ENCODE measurements at places on chromosomes 3 and 15. TPM values are rescaled to one million over a fixed set of nuclear protein-coding genes. Genes with fewer than 3 reads are reported as not detected.

The HYKK gene
- polyA plus RNA-seq, result 2.8 TPM

The RASGRP1 gene
- 0.03 TPM for polyA plus RNA-seq

The GRK7 gene
- polyA plus RNA-seq, result 0.03 TPM

The SAMD7 gene
- not detected for polyA plus RNA-seq

The GPR62 gene
- 0.10 TPM for polyA plus RNA-seq

The KNG1 gene
- not detected for polyA plus RNA-seq

The FETUB gene
- polyA plus RNA-seq, result 0.05 TPM

The FANCD2OS gene
- not detected for polyA plus RNA-seq

The GOLGA8A gene
- polyA plus RNA-seq, result 33.9 TPM

The TTBK2 gene
- polyA plus RNA-seq, result 6.4 TPM

The CFAP20DC gene
- polyA plus RNA-seq, result 1.8 TPM

DNA sequence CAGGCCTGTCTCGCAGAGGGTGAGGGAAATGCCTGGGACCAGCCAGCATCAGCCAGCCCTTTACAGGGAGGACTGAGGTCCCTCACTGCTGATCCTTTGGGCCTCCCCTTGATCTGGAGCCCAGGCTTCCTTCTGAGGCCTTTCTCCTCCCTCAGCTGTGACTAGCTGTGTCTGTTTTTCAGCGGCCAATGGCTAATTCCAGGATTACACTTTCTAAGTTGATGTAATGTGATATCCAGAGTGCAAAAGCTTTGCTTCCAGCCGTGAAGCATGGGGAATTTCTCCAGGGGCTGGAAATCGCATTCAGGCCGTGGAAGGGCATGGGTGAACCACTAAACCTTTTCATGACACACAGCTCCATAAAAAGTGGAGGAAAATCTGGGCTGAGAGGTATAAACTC, 157.6 kb downstream of the SHQ1 start:
- H3K27ac ChIP-seq, result no peak overlapping the region
- H3K4me1 ChIP-seq, result no peaks in the 10 kb centered on the region
- no peak for DNase-seq
- no peaks in the 10 kb centered on the region for H3K27me3 ChIP-seq

GRCh38 chr3:28250999-28251398, 9.6 kb downstream of the CMC1 start:
- DNase-seq, result no peak
- H3K4me1 ChIP-seq, result 0 out of 2 replicates have a peak, but pooled peaks cover 4% of the 10 kb centered on the region
- H3K27ac ChIP-seq, result no peak overlapping the region
- no peaks in the 10 kb centered on the region for H3K36me3 ChIP-seq
- no peaks in the 10 kb centered on the region for H3K27me3 ChIP-seq

GRCh38 chr3:138861798-138862197, 27.1 kb upstream of the PIK3CB start:
- H3K36me3 ChIP-seq, result no peaks in the 10 kb centered on the region
- DNase-seq, result no peak
- H3K4me3 ChIP-seq, result no peak overlapping the region
- H3K27me3 ChIP-seq, result no peaks in the 10 kb centered on the region
- H3K4me1 ChIP-seq, result peaks cover 17% of the 10 kb centered on the region
- no peak overlapping the region for H3K27ac ChIP-seq

- DNase-seq, result no peak
- no peak overlapping the region for H3K4me3 ChIP-seq
- peak overlapping the region; percentile 60 for H3K27ac ChIP-seq
- no peaks in the 10 kb centered on the region for H3K27me3 ChIP-seq
- H3K4me1 ChIP-seq, result no peaks in the 10 kb centered on the region
These were observed 149.6 kb downstream of the MAGI1 start for GRCh38 chr3:65888980-65889706.

DNA sequence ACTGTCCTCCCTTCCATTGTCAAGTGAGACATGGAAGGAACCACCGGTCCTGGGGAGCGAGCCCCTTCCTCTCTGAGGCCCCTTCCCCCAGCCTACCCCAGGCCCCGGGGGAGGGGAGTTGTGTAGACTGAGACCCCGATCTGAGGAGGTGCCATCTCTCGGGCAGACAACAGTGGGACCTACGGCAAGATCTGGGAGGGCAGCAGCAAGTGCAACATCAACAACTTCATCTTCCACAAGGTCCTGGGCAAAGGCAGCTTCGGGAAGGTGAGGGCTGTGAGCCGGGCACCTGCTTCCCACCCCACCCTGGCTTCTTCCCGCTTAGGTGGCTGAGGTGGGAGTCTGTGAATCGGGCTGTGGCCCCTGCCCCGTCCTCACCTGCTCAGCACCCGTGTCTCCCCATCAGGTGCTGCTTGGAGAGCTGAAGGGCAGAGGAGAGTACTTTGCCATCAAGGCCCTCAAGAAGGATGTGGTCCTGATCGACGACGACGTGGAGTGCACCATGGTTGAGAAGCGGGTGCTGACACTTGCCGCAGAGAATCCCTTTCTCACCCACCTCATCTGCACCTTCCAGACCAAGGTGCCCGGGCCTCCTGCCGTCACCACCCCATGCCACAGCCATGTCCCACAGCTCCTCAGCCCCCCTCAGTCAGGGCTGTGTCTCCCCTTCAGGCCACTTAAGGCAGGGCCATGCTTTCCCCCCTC, 24.9 kb downstream of the PRKCD start:
- H3K4me1 ChIP-seq, result no peaks in the 10 kb centered on the region
- no peak overlapping the region for H3K27ac ChIP-seq
- H3K36me3 ChIP-seq, result no peaks in the 10 kb centered on the region
- no peak for DNase-seq
- H3K4me3 ChIP-seq, result no peak overlapping the region

DNA sequence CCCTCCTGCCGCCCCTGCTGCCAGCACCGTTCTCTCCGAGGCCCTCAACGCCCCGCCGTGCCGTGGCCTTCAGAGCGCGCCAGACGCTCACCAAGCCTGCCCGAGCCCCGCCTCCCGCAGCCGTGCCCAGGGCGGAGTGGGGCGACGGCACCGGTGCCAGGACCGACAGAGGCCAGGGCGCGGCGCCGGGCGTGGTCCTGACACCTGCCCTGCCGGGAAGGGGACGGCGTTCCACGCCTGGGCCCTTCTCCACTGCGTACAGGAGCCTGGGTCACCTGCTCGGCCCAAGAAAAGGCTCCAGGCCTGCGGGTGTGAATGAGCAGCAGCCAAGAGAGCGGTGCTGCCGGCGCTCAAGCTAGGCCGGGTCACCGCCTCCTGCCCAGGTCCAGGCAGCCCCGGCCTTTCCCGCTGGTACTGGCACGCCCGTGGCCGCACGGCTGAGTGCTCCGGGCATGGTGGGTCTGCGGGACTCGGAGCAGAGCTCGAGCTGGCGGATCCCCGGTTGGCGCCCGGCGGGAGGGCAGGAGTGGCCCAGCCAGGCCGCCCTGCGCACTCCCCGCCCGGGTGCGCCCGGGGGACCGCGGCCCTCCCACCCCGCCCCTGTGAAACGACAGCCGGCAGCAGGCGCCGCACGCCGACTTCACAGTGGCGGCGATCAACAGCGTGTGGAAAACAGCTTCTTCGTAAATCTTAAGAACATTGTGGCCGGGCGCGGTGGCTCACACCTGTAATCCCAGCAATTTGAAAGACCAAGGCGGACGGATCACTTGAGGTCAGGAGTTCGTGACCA, 4.2 kb downstream of the OCA2 start:
- peak; percentile 77 for DNase-seq
- peaks cover 16% of the 10 kb centered on the region for H3K4me1 ChIP-seq
- no peak overlapping the region for H3K27ac ChIP-seq
- peak overlapping the region; percentile 50 for H3K4me3 ChIP-seq
- no peaks in the 10 kb centered on the region for H3K36me3 ChIP-seq
- peaks cover 5% of the 10 kb centered on the region for H3K27me3 ChIP-seq

DNA sequence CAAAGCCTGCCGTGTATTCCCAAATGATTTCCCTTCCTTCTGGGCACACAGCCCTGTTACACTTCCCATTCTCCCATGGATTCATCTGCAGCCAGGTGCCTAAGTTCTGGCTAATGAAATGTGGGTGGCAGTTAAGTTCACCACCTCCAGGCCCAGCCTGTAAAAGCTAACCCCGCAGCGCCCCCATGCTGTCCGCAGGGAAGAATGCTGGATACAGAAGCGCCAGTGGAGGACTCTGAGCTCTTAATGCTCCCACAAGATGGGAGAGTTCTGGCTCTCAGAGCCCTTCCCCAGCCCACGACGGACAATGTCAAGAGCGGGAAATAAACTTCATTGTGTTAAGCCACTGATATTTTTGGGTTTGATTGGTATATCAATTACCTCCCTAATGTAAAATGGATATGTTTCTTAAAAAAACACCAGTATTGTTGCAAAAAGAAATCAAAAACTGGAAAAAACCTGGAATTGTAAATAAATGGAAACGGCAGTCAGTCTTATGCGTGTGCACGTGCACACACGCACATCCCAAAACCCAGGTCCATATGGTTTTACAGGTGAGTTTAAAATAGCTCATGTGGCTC, 37.7 kb upstream of the FGD5 start:
- H3K27me3 ChIP-seq, result no peaks in the 10 kb centered on the region
- H3K36me3 ChIP-seq, result no peaks in the 10 kb centered on the region
- no peak overlapping the region for H3K4me3 ChIP-seq
- H3K4me1 ChIP-seq, result no peaks in the 10 kb centered on the region

- no peak for DNase-seq
- H3K36me3 ChIP-seq, result no peaks in the 10 kb centered on the region
- no peak overlapping the region for H3K4me3 ChIP-seq
These were observed 343.0 kb upstream of the TGFBR2 start for GRCh38 chr3:30263238-30263924.

DNA sequence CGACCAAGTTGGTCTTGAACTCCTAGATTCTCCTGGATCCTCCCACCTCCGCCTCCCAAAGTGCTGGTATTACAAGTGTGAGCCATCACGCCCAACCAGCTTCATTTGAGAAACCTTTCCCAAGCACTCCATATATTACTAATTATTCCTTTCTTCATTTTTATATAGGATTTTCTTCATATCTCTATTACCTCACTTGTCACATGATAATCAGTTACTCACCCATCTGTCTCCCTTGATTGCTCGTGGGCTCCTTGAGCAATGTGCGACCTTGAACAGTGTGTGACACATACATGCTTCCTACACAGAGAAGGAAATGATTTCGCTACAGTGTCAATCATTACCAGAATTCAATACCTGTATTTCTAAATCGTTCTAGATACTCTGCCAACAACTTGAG, 110.7 kb upstream of the C2CD4B start:
- no peaks in the 10 kb centered on the region for H3K4me1 ChIP-seq
- no peak for DNase-seq
- H3K27me3 ChIP-seq, result no peaks in the 10 kb centered on the region
- no peak overlapping the region for H3K27ac ChIP-seq
- H3K36me3 ChIP-seq, result no peaks in the 10 kb centered on the region
- no peak overlapping the region for H3K4me3 ChIP-seq

DNA sequence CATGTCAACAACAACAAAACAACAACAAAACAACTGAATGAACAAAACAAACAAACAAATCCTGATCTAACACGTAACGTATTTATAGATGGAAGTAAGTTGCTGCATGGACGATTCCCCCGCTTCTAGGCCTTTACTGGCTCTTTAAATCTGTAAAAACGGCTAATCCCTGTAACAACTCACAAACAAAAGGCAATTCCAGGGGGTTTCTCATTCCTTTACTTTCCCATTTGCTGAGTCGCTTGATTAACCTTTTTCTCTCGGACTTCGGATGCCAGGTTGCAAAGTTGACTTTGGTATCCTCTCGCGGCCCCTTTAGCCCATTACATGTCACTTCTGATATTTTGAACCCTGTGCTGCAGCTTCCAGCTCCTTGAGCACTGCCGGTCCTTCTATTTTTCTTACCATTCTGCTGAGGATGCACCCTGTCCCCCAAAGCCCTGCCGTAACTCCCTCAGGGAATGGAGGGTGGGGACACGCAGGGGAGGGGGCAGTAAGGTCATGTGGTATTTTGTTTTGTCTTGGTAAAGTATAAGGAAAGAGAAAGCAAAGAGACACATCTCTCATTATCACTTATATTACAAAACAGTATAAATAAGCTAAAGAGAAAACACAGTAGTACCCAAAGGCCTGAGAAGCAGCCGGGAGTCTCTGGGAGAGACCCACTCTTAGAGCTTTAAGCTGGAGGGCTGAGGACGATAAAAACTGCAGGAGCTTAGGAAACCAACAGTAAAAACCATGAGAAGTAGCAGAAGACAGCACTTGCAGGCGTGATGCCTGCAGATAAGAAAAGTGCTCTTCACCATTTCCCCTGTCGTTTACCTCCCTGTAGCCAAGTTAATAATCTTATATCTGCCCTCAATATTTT, 457.8 kb upstream of the ZNF717 start:
- H3K27ac ChIP-seq, result no peak overlapping the region
- H3K4me3 ChIP-seq, result no peak overlapping the region
- no peaks in the 10 kb centered on the region for H3K27me3 ChIP-seq

DNA sequence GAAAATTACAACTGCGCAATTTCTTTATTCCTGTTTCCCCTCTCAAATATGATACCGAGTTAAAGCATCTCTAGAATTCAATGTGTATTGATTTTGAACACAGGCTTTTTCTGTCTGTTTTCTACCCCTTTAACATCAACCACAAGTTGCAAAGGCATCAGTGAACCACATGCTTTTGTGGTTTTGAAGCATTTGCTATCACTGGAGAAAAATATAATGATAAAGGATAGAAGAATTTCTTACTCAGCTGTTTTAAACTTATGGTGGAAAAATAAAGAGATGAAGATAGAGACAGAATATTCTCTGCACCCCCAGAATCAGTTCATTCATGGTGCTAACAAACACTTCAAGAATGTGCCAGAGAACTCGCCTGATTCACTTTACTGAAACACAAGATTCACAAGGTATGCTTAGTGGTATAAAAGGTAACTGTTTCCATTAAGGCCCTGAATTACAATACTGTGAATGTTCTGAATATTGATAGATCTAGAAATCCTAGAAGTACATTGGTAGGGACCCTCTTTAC, 9.5 kb upstream of the DPPA4 start:
- no peaks in the 10 kb centered on the region for H3K27me3 ChIP-seq
- H3K36me3 ChIP-seq, result no peaks in the 10 kb centered on the region
- no peaks in the 10 kb centered on the region for H3K4me1 ChIP-seq
- H3K27ac ChIP-seq, result no peak overlapping the region

- H3K4me1 ChIP-seq, result peaks cover 2% of the 10 kb centered on the region
- no peaks in the 10 kb centered on the region for H3K36me3 ChIP-seq
These were observed 20.5 kb downstream of the POLR2M start for GRCh38 chr15:57727031-57727430.

- no peaks in the 10 kb centered on the region for H3K27me3 ChIP-seq
- H3K36me3 ChIP-seq, result no peaks in the 10 kb centered on the region
- H3K4me3 ChIP-seq, result no peak overlapping the region
These were observed 91.7 kb upstream of the FGF12 start for GRCh38 chr3:192819001-192819569.

- no peak for DNase-seq
- no peaks in the 10 kb centered on the region for H3K4me1 ChIP-seq
- no peak overlapping the region for H3K27ac ChIP-seq
These were observed 510 bp downstream of the ARL14 start for GRCh38 chr3:160677459-160677881.

GRCh38 chr3:48832684-48833083, 15.0 kb downstream of the PRKAR2A start:
- no peaks in the 10 kb centered on the region for H3K36me3 ChIP-seq
- no peak overlapping the region for H3K27ac ChIP-seq
- DNase-seq, result no peak
- no peak overlapping the region for H3K4me3 ChIP-seq
- H3K4me1 ChIP-seq, result peaks cover 3% of the 10 kb centered on the region

- DNase-seq, result no peak
- no peak overlapping the region for H3K27ac ChIP-seq
- H3K4me3 ChIP-seq, result no peak overlapping the region
These were observed 9.1 kb downstream of the CCR4 start for GRCh38 chr3:32960404-32961170.
